ENCODE measurements at places on chromosomes 7 and 10.

GRCh38 chr7:45420843-45421495, 153.2 kb upstream of the ADCY1 start:
- no peak for DNase-seq

DNA sequence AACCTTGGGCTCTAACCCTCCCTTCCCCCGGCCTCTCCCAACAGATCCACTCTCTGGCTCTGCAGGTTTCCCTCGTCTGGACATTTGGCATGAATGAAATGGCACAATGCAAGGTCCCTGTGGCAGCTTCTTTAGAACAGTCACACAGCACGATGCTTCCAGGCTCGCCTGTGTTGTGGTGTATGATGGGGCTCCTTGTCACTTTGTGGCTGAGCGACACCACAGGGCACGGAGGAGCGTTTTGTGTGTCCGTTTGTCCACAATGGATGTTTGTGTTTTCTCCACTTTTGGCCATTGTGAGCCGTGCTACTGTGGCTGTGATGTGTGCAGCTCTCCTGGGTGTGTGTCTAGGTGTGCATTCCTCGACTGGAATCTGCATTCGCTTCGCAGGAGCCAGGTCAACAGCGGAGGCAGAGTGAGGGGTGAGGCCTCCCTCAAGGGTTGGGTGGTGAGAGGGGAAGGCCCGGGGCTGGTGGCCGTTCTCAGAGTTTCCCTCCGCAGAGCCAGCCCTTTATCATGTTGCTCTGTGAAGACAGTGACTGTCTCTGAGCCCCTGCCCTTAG, 22.3 kb upstream of the SHH start:
- DNase-seq: no peak

DNA sequence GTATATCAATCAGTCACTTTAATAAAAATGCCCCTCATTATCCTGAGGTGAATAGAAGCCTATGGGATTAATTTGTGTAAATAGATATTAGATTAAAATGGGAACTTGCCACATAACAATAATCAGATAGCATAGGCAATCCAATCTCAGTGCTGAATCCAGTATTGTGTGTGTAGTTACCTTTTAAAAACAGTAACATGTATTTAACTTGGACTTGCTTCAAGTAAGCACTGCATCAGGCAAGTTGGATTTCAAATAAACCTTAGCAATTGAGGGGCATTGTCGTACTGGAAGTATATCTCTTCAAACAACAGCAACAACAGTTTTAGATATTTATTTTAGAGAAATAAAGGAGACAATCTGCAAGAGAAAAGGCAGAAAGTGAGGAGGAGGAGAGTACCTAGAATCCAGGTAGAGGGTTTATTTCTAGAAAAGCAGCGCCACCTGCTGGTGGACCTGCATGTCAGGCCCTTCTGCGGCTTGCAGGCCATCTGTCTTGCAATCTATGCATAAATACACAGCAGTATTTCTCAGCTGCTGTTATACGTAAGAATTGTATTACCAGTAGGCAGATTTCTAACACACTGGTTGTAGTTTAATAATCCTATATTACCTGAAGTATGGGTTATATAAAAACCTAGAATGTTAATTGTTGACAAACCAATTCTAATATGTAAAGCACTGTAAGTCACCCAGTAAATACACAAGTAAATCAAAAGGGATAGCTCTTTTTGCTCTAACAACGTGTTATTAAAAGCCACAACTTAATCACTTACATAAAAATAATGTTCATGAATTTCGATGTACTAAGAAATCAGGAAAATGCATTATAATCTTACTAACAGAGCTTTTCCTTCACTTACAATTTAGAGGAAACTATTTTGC, 652.8 kb downstream of the KCNMA1 start:
- DNase-seq: peak; percentile 85

DNA sequence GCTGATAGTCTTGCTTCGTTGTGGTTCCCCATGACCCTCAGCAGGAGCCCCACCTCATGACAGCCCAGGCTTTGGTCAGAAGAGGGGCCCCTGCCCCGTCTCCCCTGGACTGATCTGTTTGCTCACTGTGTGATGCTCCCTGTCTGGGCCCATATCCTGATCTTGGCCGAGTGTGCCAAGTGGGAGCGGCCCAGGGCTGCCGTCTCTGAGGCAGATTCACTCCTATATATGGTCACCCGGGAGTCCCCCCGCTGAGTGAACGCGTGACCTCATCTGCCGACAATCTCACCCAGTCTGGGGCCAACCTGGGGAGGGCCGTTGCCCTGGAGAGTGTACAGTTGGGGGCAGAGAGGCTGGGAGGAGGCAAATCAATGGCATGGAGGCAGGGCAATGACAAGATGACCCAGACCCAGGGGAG, 34.5 kb downstream of the PPIF start:
- no peak for DNase-seq

DNA sequence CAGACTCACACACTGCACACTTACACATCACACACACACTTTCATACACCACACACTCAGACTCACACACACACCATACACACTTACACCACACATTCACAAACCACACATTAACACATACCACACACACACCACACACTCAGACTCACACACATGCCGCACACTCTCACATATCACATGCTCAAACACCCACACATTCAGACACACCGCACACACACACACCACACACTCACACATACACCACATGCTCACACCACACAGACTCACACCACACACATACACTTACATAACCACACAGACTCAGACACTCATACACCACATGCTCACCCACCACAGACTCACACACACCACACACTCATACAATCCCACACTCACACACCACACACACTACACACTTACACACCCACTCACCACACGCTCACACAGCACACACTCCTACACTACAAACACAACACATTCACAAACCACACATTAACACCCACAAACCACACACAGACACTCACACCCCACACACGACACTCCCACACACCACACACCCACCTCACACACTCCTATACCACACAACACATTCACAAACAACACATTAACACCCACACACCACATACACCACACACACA, 125.4 kb downstream of the EVX1 start:
- no peak for DNase-seq

- DNase-seq: peak; percentile 35
Observed at GRCh38 chr7:102119213-102119651, 167.4 kb upstream of the SH2B2 start.

GRCh38 chr7:40876601-40877000, 741.8 kb downstream of the SUGCT start:
- no peak for DNase-seq

- no peak for DNase-seq
Observed at GRCh38 chr10:1638889-1639419, 98.4 kb downstream of the ADARB2 start.

DNA sequence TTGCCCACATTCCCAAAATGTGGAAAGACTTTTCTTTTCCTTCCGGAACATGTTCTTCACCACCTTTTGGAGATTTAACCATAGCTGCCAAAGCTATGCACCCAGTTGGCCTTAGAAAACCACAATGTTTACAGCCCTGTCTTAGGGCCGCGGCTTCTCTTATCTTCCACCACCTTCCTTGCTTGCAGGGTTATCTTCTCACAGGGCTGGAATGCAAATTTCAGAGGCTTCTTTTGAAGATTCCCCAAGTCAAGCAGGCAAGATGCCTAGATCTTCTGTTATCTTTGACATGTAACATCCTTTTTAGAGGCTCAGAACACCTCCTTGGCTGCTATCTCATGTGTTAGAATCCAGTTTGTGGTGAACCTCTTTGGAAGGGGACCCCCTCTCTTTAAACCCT, 11.1 kb downstream of the KCTD7 start:
- no peak for DNase-seq

DNA sequence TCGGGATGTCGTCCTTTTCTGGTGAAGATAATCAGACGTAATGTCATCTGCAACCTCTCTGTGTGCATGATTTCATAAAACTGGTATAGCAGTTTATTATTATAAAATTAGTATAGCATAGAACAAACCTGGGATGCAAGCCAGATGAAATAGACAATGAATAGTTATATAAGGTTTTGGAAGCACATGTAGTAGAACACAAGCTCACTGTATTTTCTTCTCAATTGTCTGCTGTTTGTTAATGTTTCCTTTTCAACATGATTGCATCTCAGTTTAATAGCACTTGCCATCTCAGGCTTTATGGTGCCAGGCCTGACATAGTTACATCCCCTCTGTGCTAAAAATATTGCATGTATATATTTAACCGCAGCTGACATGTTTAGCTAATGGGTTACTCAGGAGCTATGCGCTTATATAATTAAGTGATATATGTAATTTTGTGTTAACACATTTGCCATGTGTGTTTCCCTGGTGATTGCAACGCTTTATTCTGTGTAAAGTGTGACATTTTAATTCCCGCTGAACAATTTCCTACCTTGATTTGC, 132.7 kb downstream of the ARID5B start:
- DNase-seq: no peak

GRCh38 chr10:6185039-6185716, 17.6 kb upstream of the PFKFB3 start:
- no peak for DNase-seq

GRCh38 chr7:127870231-127870907, 160.9 kb downstream of the LRRC4 start:
- DNase-seq: no peak

DNA sequence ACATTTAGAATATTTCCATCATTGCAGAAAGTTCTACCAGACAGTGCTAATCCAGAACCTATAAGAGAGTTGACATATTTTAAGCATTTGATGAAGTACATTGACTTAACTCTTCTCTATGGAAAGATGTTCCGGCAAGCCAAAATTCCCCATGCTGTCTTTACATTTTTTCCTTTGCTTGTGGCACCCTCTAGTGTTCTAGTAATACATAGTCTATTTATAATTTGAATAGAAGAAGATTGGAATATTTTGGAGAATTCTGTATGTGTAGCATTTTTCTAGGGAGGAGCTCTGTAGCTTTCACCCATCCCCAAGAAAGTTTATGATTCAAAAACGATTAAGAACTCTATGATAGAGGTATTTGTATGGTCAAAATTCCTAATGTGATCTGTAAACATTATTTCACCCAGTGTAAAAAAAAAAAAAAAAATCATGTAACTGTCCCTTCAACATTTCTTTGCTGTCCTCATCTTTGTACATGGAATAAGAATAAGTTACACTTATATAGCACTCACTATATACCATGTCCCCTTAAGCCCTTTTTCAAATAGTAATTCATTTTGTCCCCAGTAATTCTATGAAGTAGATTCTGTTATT, 33.2 kb downstream of the NRF1 start:
- DNase-seq: no peak

DNA sequence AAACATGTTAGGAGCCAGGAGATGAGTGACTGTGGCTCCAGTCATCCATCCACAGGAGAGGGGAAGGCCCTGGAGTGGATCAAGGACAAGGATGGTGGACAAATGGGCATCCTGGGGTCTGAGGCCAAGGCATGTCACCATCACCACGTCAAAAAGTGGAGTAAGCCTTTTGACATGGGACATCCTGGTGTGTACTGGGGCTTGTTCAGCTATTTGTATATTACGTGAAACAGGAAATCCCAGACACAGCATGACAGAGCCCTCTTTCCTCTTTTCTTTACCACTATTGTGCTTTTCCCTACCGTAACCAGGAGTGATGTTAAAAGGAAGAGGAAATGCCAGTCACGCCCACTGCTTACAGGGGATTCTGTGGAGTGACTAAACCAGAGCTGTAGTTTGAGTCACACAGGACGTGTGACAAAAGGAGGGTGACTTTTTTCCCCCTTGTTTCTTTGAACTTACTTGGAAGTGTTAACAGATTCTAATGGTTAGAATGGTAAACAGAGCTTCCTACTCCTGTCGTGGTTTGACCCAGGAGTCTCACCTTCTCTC, 15.4 kb downstream of the ACSL5 start:
- DNase-seq: peak; percentile 18

Data from head of caudate nucleus (tissue), 42 donors.